ENCODE measurements at places on chromosomes 1 and 21. TPM values are rescaled to one million over a fixed set of nuclear protein-coding genes. Genes with fewer than 3 reads are reported as not detected.

ROR1 gene
- 6.2 TPM for total RNA-seq

SMYD2 gene
- total RNA-seq, result 48.8 TPM

FAM151A gene
- total RNA-seq, result not detected

CNIH4 gene
- 53.8 TPM for total RNA-seq

FMOD gene
- total RNA-seq, result 59.0 TPM

IVL gene
- 43.4 TPM for total RNA-seq

SETDB1 gene
- total RNA-seq, result 56.9 TPM

RAB3B gene
- total RNA-seq, result 1.4 TPM

ATP5PF gene
- total RNA-seq, result 99.8 TPM

CFHR1 gene
- total RNA-seq, result 2.3 TPM

CELA2A gene
- 0.44 TPM for total RNA-seq

PCBP3 gene
- total RNA-seq, result 7.1 TPM

KAZN gene
- total RNA-seq, result 40.6 TPM

MPZ gene
- total RNA-seq, result 3.1 TPM

HRNR gene
- not detected for total RNA-seq

OR2L2 gene
- total RNA-seq, result 0.29 TPM
